AML-193 (cell line): ENCODE measurements at places on chromosomes 2 and 18.

DNA sequence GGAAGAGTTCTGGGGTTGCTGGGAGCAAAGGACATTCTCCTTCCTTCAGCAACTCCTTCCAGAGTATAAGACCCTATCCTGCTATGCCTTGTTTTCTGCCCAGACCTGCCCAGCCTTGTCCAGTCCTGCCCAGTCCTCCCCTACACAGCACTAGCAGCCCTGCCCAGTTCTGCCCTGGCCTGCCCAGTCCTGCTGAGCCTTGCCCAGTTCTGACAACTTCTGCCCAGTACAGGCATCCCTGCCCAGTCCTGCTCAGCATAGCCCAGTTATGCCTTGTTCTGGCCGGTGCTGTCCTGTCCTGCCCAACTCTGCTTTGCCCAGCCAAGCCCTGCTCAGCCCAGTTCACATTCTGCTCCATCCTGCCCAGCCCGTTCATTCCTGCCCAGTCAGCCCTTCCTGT, 44.9 kb upstream of the ALK start:
- DNase-seq, result no peak

DNA sequence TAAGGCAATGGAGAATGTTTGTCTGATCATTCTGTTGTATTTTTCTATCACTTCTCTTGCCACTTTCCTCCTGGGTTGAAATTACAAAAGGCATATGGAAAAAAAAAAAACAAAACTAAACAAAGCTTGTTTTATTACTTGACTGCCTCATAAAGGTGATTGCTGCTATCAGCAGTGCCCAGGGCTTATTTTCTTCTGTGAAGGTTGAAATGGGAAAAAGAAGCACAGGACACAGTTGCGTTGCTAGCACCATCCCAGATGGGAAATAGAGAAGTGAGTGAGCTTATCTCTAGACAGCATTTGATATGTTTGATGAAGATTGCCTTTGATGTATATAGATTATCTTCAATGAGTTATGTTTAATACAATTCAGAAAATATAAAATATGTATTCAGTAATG, 633.8 kb upstream of the ZNF804A start:
- no peak for DNase-seq

GRCh38 chr2:100744589-100744988, 75.3 kb upstream of the NPAS2 start:
- no peak for DNase-seq

- DNase-seq, result no peak
These were observed 151.3 kb downstream of the UBR3 start for GRCh38 chr2:169978402-169979017.

DNA sequence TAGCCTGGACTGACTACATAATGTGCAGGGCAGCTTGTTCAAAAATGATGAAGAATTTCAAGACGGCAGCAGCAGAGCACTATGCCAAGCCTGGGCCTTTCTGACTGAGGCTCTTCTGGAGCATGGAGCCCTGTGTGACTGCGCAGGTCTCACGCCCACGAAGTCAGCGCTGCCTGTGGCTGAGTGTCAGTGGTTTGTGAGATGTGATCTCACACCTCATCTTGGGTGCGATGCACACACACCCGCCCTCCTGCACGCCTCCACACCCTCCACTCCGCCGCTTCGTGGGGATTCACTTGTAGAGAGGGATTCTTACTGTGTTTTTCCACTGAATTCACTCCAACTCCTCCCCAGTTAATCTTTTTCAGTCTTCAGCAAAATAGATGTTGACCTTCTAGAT, 103.9 kb downstream of the VIT start:
- DNase-seq, result no peak

DNA sequence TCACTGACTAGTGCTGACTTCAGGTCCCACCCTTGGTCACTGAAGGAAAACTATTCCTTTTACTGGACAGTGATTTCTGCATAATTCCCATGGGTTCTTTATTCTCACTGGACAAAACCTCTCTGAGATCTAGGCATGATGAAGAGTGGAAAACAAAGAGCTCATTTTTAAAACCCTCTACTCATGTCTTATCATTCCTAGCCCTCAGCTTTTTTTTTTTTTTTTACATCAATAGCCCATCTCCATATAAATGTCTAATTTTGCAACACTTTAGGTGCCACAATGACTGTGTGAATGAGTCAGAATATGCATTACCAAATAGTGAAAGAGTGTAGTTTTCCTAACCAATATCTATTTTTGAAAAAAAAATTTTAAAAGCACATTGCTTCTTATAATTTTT, 74.8 kb downstream of the TCF4 start:
- DNase-seq, result peak; percentile 6

DNA sequence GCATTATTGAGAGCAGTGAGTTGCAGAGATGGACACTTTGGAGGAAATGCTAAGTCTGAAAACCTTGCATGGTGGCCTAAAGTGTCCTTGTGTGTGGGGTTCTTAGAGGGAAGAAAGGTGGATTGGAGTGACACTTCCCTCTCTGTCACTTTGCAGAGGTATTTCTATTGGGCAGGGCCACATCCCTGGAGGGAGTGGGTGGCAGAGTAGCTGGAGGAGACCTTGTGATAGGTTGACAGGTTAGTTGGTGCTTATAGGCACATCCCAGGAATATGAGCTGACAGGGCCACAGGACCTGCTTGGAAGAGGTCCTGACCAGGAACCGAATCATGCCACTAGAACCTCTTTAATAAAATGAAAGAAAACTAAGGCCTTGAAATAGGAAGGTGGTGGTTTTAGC, 972 bp upstream of the IGFBP5 start:
- DNase-seq, result no peak

DNA sequence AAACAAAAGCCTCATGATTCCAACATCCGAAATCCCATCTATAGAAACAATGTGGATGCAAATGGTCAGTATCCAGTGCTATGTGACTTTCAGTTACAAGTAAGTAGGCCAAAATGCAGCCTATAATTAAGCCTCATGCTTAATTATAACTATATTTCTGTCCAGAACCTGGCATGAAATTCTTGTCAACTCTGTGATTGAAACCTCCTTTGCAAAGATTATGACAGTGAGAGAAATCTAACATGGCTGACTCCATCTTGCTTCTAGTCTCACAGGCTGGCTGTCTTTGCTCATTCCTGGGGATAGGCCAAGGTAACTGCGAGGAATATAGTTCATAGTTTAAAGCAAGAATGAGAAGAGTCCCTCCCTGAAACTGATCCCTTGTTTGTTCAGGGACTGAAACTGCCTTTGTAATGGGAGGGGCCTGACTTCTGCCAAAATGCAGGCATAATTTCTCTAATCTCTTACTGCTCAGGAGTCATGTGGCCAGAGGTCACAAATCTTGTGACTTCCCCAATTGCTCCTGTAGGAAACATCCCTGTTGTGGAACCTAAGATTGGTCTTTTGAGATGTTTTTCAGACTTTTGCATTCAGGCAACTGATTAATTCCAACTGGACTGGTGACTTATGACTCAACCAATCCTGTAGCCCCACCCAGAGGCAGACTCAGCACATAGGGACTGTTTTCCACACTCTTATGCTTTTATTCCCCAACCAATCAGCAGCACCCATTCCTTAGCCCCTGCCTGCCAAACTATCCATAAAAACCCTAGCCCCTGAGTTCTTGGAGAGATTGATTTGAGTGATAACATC, 84.5 kb upstream of the TLK1 start:
- no peak for DNase-seq

DNA sequence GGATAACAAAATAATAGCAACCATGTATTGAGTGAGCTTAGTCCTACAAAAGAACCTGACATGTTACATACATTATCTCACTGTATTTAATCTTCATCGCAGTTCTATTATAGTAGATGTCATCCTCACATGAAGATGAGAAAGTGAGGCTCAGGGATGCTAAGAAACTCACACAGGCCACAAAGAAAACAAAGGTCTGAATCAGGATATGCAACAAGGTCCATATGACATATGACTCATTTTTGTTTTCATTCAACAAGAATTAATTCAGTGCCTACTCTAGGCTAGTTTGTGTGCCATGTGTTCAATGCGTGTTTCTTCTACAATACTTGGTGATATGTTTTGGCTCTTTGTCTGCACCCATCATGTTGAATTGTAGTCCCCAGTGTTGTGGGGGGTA, 219.7 kb upstream of the EPHA4 start:
- no peak for DNase-seq

DNA sequence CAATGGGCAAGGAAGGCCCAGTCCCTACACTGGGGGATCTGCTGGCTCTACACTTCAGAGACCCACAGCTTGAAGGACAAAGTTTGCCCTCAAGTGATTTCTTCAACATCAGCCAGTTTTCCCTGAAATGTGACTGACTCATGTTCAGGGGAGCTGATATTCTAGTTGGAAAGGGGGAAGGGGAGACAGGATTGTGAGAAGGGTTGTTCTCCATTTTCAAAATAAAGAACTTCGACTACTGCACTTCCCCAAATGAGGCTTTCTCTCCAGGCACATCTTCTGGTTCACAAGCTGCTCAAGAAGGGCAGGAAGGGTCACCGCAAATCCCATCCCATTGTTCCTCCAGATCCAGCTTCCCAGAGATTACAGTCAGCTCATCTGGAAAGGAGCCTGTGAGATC, 117.6 kb downstream of the BCL2L11 start:
- DNase-seq, result no peak

GRCh38 chr2:36564377-36564930, 33.5 kb downstream of the FEZ2 start:
- no peak for DNase-seq

GRCh38 chr2:224836263-224836662, 120.1 kb upstream of the CCDC195 start:
- DNase-seq, result no peak

DNA sequence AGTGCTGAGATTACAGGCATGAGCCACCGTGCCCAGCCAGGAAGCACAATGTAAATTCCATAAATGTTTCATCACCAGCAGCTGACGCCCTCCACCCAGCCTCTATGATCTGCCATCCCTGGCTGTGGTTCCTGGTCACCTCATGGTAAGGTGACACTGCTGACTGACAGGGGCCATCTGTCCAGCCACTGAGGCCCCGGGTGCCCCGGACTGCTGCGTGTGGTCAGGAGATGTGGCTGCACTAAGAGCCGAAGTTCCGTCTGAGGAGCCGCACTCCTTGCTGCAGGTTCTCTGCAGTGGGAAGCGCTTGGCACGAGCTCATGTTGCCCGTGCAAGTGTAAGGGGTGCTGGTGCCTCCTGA, 10.9 kb downstream of the NTSR2 start:
- DNase-seq, result no peak

DNA sequence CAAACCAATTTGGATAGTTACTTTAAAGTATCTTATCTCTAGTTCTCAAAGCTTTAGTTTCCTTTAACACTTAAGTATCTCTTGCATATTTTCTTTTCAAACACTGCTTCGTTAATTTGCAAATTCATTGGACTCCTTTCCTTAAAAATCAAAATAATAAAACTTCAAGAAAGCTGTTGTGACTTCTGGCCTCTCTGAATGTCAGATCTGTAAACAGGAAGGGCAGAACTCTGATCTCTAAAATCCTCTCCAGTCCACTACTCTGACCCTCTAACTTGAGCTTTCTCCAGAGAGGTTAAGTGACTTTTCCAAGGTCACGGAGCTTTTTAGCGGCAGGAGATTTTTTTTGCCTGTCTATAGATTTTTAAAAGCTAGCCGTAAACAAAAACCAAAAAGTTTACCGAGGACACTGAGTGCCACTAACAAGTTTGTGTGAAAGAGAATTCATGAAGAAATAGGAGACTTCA, 155.5 kb downstream of the TGIF1 start:
- no peak for DNase-seq

DNA sequence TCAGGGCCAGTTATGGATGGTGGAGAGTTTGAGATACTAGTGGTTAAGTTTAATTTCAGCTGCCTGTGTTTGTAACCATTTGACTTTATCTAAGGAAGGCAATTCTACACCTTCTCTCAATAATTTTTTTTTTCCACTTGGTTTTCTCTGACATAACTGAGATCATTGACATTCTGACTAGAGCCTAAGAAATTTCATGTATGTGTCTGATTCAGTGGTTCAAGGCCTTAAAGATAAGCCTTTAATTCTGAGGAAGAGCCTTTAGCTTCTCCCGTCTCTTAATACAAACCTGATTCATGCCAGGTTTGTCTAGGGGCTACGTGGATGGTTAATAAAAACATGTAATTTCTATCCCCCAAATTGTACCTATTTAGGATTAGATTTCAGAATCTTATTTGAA, 971.4 kb downstream of the DPP10 start:
- DNase-seq, result no peak

- DNase-seq, result no peak
These were observed 435.8 kb upstream of the DDX18 start for GRCh38 chr2:117378653-117379052.

DNA sequence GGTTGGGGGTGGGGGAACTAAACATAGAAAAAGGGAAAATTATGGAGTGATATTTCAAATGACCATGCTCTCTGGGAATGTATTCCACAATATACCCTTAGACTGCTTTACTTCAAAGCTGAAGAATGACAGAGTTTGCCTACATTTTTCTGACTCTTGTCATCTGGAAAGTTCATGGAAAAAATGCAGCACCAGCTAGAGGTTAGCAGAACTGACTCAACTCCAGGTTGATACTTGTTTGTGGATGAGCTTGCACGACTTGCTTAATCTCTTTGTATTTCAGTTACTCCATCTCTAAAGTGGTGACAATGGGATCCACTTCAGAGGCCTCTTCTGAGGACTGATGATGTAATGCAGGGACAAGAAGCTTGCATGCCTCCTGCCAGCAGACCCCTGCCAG, 824.0 kb upstream of the ID2 start:
- no peak for DNase-seq

- no peak for DNase-seq
These were observed 276.5 kb upstream of the MGAT5 start for GRCh38 chr2:133977405-133977804.

DNA sequence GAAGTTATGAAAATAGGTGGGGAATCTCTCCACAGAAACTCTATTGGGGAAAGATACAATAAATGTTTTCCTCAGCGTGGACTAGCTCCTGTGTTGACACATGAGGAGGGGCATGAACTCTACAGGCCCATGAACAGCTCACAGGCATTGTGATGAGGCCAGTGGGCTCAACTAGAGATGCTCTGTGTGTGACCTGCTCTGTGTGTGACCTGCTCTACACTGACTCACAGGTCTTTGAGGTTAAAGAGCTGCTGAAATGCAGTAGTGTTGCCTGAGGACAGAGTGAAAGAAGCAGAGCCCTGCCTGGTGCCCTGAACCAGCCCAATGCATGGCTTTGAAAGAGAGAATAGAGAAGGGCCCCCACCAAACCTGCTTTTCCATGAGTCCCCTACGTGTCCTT, 117.6 kb downstream of the MCFD2 start:
- DNase-seq, result no peak

DNA sequence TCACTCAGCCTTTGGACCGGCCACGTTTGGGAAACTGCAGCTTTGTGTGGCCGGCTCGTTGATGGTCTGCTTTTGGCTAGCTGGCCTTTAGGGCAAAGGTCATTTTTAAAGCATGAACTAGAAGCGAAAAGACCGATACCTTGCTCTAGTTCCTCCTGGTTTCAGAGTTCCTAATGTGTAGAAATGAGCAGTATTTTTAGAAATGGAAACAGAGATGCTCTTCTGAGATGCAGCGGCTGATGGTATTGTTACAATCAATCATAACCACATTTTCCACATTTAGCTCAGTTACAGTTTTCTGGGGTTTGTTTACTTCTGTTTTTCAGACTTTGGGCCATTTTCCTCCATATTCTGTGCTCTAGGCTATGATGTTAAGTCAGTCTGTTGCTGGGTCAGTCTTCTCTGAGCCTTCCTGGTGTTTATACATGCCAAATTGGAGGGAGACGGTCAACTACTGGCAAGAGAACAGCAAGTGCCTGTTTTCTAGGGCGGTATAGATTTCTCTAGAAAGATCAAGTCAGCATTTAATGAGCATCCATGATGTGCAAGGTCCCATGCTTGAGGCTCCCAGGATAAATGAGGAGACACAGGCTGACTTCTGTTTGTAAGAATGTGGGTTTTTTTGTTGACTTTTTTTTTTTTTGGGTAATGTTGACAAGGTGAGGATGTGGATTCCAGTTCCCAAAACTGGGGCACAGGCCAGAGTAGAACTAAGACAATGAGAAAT, 28.0 kb downstream of the RNF144A start:
- no peak for DNase-seq
